ENCODE measurements at places on chromosomes 3 and 15.

- no peak for DNase-seq
Measured at GRCh38 chr3:8845641-8846040, 76.2 kb upstream of the OXTR start.

DNA sequence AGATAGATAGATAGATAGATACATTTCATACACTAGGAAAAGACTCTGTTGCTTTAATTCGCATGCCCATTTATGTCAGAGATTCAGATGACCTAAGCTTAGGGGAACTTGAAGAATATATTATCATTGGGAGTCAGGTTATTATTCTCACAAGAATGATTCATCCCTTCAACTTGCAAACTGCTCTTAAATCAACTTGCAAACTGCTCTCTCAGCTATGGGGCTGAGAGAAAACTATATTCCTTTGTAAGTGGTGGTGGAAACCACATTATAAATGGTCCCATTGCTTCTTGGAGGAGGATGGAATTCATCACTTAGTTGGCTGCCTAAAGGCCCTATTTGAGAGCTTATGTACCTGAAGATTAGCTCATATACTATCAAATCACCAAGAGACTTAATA is 160.9 kb upstream of the STAC start:
- no peak for DNase-seq

GRCh38 chr15:51223771-51224229 is 114.6 kb downstream of the CYP19A1 start:
- DNase-seq, result no peak

- no peak for DNase-seq
Measured at GRCh38 chr3:186167646-186168395, 58.9 kb upstream of the ETV5 start.

- DNase-seq, result no peak
Measured at GRCh38 chr3:18618723-18619122, 193.6 kb upstream of the SATB1 start.

GRCh38 chr3:52021489-52022268 is 26.0 kb upstream of the RPL29 start:
- DNase-seq, result no peak

- no peak for DNase-seq
Measured at GRCh38 chr3:157515398-157515797, 12.2 kb upstream of the VEPH1 start.

GRCh38 chr15:40439960-40440742 is 602 bp upstream of the BAHD1 start:
- DNase-seq, result no peak

- DNase-seq, result no peak
Measured at GRCh38 chr15:22978691-22979237, 1.4 kb downstream of the CYFIP1 start.

GRCh38 chr3:31116651-31117050 is 222.2 kb upstream of the GADL1 start:
- no peak for DNase-seq

DNA sequence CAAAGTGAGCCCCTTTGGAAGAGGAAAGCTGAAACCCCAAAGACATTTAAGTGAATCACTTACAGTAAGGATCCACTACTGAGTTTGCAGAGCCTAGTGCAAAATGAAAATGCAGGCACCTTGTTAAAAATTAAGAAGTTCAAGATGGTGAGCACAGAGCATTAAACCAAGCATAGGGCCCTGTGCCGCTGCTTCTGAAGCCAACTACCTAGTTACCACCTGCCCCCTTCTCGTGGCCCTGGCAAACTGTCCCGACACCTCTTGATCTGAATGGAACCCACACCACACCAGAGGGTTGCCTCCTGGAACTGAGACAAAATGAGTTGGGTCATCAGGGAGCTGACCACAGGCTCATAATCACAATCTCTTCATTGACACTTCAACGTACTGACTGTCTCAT is 25.6 kb downstream of the LRRC2 start:
- no peak for DNase-seq

DNA sequence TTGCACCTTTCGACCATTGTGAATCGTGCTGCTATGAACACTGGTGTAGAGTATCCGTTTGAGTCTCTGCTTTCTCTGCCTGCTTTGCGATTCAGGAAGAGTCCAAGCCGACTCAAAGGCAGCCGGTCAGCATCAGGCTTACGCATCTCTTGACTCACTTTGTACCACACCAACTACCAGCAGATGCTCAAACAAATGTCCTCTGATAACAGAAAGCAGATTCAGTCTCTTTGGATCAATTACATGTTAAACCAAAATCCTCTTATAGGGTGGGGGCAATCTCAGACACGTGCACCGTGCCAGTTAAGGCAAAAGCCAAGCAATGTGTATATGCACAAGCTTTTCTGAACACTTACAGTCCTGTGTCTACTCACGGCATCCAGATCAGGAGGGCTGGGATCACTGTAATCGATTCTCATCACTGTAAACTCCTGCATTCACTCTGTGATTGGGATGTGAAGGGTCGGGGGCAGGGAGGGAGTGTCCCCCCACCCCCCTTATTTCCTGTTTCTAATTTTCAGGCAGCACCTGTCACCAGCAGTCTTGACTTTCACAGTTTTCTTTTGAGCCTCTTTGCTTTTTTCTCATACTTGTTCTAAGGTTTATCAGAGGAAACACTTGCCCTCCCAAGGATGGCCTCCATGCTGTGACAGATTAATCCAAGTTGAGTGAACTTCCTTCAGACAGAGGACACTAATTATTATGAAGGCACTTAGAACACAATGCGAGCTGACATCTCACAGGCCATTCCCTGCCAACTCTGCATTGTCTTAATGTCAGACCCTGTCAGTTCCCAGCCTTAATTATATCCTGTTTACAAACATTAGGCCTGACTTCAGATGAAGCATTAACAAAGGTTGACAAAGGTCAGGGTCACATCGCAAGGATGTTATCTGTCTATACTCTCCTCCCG is 153.5 kb downstream of the MECOM start:
- no peak for DNase-seq

DNA sequence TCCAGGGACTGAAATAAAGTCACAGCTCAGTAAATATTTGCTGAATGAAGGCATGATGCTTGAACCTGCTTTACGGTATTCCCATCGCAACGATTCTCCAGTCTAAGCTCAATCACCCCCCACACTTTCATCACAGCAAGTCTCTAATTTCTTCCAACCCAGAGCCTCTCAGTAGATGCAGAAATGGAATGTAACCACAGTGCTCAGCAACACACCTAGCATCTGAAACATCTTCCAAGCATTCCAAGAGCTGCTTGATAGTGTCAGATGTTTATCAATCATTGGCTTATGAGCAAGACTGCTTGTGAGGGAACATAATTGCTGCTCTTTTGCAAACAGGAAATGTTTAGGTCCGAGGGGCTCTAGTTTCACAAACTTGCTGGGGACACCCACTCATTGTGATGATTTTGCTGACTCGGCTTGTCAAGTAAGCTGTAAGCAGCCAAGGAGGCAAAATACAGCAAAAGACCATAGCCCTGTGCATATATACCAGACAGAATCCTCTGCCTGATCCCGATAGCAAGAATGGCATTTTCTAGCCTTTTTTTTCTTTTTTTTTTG is 751.2 kb downstream of the NR2F2 start:
- no peak for DNase-seq

DNA sequence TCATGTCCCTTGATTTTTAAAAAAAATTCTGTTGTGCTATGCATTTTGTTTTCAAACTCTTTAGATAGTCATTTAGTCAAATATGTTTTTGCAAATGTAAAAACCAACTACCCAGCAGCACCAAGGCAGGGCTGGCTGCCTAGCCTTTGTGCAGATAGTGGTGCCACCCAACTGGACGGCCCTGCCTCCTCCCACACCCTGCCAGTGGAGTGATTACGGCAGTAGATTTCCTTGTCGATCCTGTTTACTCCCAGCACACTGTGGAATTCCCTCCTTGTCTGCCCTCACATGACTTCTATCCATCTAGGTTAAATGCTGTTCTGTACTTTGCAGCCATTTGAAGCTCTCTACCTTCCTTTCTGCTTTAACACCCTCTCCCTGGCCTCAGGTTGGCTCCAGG is 79.4 kb upstream of the PLXNA1 start:
- DNase-seq, result no peak

DNA sequence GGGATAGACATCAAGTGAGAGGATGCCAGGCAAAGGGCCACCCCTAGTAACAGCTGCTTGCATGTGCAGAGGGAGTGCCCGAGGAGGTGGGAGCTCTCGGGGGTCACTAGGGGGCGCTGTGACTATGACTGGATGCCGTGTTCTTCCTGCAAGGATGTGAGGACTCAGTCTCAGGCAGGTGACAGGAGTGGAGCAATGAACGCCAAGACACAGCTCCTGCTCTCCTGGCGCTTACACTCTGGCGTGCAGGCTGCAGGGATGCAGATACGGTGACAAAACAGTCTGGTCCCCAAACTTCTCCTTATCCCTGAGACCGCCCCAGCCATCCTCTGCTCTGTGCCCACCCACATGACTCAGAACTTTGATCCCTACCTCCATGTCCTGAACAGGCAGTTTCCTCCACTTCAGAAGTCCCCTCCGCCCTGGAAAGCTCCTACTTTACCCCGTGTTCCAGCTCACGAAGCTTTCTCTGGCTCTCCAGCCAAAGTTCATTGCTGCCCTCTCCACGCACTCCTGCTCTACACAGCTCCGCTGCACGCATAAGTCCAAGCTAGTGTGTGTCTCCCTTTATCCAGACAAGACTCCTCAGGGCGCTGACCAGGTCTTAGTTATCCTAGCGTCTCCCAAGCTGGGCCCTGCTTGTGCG is 14.7 kb downstream of the RHOV start:
- DNase-seq, result peak; percentile 76

GRCh38 chr3:159605776-159606175 is 382.9 kb upstream of the IL12A start:
- no peak for DNase-seq

DNA sequence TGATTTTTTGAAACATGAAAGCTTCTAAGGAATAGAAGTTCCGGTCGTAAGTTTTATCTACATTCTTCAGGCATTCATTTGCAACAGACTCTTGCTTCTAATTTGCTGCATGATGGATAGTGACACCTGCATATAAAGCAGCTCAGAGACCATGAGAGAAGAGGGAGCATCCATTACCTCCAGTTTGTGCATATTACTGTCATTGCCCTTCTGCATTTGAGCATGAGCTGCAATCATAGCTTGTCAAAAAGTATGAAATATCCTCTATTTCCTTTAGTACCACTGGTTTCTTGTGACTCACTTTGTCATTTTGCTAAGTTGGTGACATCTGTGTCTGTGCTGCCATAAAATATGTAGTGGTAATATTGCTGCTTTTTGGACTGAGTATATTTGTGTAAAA is 160.1 kb upstream of the STAC start:
- no peak for DNase-seq

DNA sequence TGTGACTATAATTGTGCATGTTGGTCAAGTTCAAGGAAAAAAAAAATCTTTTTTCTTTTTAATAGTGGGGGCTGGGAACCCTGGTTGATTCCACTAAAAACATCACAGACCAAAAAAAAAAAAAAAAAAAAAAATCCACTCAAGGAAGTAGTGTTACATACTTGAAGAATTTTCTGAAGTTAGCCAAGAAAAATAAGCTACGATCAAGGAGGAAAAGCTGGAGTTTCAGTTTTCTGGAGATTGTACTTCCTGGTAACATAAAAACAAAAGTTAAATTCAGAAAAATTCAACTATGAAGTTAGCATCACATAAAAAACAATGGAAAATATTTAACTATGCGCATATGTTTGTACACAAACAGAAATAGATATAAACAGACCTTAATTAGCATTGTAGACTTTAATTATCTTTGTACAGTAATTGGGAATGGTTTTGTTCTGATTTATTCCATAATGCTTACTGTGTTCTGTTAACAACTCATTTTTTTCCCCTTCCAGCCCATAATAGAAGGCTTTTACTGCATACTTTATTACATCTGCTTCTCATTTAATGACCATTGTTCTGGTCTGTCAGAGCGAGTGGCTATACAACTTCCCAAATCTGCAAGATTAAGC is 194.3 kb downstream of the RORA start:
- DNase-seq, result no peak

DNA sequence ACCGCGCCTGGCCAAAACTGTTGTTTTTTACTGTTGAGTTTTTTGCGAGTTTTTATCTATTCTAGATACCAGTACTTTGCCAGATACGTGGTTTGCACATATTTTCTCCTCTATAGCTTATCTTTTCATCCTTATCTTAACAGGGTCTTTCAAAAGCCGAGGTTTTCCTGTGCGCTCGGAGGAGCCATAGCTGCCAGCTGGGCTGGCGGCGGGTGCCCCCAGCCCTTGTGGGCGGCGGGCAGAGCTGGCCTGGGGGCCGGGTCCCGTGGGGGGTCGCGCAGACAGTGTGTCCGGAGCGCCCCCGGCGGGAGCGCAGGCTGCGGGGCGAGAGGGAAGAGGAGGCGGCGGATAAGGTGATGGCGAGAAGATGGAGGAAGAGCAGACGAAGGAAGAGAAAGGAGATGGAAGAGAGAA is 11.1 kb upstream of the EIF4A2 start:
- no peak for DNase-seq

All from activated naive CD4-positive, alpha-beta T cell treated with anti-CD3 and anti-CD28 coated beads, Interleukin-2, amount 50 U/mL, for 72 hours (primary cell).